Liver (tissue), 10 donors: ENCODE measurements at places on chromosomes 6 and 20.

DNA sequence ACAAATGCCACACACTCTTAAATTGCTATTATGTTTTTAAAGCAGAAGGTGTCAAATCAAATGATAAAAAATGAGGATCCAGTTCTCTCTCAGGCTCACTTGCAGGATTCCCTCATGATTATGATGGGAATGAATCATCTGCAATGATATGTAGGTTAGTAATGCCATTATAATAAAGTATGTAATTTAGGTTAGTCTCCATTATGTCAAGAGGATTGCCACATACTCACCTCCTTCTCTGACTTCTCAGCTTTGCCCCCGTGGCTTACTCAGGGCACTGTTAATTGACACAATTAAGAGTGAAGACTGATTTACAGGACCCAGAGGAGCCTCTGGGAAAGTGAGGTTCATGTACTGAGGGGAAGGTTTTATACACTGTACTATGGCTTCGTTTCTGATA lies 591.7 kb upstream of the NRSN1 start:
- no peak for DNase-seq

GRCh38 chr6:26543953-26544352 lies 5.8 kb downstream of the HMGN4 start:
- DNase-seq: no peak

- no peak for DNase-seq
Measured at GRCh38 chr6:82616386-82617028, 252.9 kb downstream of the TPBG start.

GRCh38 chr20:17674722-17675518 lies 7.1 kb downstream of the RRBP1 start:
- DNase-seq: no peak

DNA sequence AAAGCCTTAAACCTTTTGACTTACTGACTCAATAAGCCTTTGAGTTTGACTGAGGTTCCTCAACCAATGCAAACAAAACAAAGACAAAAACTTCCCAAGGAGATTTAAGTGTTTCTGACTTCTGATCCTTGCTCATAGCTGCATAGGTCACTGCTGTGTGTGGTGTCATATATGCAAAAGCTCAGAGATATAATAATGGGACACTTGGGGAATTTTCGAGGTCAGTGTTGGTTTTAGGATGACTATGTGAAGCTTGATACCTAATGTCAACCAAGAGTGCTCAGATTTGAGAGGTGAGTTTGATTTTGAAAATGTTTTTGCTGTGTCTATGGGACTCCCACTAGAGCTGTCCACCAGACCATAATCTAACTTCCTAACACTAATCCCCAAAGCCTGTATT lies 26.2 kb downstream of the ZKSCAN8 start:
- no peak for DNase-seq

DNA sequence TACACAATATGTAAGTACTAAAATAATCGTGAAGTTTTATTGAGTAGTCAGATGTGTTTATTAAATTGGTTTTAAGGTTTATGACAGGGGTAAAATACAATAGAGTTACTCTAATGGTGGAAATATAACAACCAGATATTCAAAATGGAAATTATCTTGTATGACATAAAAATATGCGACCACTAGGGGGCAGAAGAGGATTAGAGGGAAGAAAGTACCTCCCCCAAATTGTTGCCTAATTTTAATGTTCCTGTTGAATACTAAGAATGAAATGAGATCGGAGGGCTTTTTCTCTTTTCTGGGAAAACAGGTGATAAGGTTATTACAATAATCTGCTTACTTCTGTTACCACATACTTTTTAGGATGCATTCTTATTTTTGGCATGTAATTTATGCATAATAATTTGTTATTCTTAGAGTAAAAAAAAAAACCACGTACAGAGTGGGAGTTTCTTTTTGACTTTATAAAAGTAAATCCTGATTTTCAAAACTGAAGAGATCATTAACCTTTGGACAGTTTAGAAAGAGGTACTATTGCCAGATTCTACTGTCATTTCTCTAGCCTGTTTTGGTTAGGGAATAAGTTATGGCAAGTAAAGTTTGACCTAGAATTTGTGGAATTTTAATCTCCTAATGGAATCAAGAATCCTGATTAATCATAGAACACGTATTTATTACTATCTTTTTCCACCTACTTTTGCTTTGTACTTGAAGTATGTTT lies 159.2 kb downstream of the CD109 start:
- DNase-seq: no peak

- no peak for DNase-seq
Measured at GRCh38 chr6:4128072-4128471, 7.3 kb downstream of the ECI2 start.

- no peak for DNase-seq
Measured at GRCh38 chr6:105319331-105319730, 83.6 kb downstream of the PREP start.
